ENCODE measurements at places on chromosomes 5 and 9.

GRCh38 chr5:161030229-161030628 lies 178.2 kb upstream of the ATP10B start:
- DNase-seq, result no peak

GRCh38 chr9:96363175-96363967 lies 20.1 kb downstream of the SLC35D2 start:
- DNase-seq, result no peak

DNA sequence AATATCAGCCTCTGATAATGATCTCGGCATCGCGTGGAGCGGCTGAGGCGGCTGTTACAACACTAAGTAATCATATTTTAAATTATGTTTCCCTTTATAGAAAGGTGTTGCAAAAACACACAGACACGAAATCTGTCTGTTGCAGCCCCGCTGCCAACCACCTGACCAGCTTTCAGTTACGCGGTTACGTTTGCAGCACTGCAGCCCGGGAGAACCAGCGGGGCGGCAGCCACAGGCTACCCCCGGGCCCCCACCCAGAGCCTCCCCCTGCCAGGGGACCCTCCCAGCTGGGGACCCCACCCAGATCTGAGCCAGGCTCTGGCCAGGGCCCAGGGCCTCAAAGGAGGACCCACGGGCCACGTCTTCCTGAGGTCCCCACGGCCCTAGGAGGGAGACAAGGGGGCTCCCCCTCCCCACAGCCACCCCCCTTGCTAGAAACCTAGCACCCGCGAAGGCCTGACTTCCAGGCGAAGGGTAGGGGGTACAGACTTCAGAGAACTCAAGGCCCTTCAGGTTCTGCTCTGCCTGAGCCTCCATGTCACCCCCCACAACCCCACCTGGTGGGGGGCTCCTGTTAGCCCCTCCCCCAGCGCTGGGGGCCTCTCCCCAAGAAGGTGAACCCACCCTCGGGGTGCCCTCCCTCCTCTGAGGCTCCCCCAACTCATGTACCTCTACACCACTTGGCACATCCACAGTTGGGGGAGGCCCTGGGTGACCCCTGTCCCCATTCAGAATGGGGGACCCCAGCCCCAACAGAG lies 6.0 kb downstream of the NACC2 start:
- no peak for DNase-seq

DNA sequence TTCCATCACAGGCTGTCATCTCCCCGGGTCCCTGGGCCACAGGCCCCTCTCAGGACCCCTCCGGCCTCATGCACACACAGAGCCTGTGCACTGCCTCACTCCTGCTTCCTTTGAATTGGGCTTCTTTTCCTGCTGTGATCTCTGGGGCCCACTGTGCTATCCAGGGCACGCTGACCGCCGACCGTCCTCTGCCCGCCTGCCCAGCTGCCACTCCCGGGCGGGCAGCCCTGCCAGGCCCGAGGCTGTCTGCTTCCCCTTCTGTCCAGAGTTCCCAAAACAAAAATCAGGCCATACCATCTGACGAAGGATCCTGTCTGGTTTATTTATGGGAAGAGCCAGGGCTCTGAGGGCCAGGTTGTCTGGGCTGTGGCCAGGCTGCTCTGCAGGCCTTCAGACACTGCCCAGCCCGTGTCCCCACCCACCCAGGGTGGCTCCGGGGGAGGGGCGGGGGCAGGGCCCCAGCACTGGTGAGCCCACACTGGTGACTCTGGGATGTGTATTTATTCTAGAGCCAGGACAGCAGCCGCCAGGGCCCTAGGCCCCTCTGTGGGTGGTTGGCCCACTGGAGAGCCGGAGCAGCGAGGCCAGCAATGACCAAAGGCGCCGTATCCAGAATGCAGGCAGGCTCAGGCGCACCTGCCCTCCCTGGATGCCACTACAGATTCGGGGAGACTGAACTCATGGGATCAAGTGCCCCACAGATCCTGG lies 57.0 kb downstream of the ADAMTS2 start:
- no peak for DNase-seq

DNA sequence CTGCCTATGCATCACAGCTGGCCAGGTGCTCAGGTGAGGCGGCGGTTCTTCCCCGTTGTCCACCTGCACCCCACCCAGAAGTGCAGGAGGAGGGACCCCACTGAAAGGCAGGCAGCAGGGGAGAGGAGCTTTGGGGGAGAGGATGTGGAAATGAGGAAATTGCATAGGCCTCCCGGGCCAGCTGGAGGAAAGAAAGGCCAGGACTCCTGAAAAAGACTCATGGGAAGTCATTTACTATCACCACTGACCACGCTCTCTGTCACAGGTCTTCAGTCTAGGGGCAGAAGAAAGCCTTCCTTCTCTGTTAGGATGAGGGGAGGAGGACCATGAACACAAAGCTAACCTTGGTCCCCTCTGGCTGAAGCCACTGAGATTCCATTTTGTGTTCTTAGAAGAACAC lies 28.1 kb downstream of the KCNMB1 start:
- DNase-seq, result no peak

DNA sequence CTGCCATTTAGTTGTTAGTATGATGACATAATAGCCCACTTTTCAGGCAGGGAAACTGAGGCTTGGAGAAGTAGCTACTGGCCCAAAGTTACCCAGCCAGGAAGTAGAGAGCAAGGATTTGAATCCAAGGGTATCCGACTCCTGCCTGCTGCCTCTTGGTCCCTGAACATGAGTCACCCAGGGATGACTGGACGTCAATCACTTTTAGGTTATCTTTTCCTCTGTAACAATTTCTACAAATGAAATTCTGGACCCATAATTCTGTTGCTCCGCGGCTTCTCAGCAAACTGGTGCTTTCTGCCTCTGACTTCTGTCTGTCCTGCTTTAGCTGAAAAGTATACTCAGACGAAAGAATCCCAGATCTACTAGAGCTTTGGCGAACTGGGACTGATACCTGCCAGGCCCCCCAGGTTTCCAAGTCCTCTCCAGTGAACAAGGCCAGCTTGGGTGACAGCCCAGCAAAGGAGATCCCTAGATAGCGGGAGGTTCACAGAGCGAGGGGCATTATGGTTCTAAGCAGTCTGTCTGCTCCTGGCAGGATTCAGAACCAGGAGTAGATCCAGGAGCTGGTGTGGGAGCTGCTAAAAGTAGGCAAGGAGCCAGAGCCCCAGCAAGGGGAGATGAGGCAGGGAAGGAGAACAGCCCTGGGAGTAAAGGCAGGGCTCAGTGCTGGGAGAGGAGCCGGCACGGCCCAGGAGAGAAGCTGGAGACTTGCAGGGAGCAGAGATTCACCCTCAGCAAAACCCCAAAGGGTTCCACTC lies 20.6 kb downstream of the OLFML2A start:
- DNase-seq, result no peak

GRCh38 chr9:92948632-92949031 lies 1.3 kb downstream of the FGD3 start:
- no peak for DNase-seq

DNA sequence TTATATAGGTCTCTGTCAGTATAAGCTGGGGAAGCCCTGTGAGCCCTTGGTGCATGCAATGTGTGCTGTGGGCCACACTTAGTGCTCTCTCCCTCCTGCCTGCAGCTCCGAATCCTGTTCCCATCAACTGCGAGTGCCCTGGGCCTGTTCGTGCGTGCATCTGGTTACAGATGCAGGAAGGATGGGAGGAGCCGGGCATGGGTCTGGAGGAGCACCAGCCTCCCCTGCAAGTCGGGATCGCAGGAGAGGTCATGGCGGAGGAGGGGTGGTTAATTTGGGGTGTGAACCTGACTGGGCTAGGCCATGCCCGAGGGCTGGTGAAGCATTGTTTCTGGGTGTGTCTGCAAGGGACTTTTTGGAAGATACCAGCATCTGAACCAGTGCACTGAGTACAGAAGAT lies 274.6 kb upstream of the IRX4 start:
- no peak for DNase-seq

- no peak for DNase-seq
Observed at GRCh38 chr5:150065346-150065745, 21.0 kb downstream of the CSF1R start.

DNA sequence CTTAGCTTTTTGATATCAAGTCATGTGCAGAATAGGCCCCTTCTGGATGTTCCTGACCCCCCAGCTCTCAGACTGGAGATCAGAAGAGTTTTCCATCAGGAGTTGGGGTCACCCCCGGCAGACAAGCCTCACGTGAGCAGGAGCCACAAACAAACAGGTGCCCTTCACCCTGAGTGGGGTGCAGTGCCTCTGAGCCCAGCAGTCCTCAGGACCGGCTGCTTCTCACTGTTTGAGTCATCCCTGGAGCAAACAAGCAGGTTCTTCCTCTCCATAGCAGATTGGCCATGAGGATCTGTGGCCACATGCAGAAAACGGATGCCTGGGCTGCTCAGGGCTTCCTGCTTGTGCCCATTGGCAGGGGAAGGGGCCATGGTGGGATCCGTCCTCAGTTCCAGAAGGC lies 47.0 kb downstream of the LRSAM1 start:
- no peak for DNase-seq

GRCh38 chr5:99453196-99453595 lies 524.4 kb upstream of the CHD1 start:
- DNase-seq, result no peak

- DNase-seq, result no peak
Observed at GRCh38 chr5:56026863-56027300, 32.1 kb upstream of the IL6ST start.

DNA sequence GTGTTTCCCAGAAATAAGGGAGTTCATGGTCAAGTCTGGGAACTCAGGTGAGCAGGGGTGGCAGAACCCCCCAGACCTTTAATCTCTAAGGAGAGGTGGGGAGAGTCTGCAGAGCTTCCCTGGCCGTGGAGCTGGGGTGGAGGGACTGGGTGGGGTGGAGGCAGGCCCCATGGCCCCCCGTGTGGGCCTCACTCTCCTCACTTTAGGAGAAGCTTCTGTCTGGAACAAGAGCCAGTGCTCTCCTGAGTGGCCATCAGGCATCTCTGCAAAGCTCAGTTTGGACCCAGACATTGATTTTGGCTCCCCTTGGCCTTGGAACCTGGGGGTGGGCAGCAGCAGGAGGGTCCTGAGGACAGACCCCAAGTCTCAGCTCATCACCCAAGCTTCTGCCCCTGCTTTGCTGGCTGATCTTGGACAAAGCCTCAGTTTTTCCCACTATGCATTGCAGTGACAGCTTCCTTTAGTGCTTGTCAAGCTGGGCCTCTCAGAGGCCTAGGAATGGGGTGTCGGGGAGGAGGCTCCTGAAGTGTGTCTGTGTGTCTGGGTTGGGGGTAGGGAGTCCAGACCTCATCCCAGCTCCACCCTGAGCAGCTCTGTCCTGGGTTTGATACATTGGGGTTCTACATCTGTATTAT lies 3.5 kb upstream of the GBGT1 start:
- no peak for DNase-seq

DNA sequence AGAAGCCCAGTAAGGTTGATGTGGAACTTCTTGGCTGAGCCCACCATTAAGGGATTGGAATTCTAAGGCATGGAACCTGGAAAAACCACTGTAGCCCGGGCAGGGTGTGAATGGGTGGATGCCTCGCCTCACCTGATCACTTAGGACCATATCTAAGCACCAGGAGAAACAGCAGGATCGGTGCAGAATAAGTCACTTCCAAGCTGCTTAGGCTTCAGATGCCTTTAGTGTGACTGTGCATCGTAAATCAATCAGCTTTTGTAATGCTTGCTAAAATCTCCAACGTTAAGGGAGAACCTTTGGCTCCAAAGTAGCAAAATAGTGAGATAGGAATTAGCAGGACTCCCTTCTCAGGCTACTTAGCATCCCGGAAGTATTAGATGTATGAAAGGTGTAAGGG lies 103.9 kb upstream of the MEGF10 start:
- no peak for DNase-seq

- no peak for DNase-seq
Observed at GRCh38 chr5:1111241-1111726, 579 bp downstream of the SLC12A7 start.

DNA sequence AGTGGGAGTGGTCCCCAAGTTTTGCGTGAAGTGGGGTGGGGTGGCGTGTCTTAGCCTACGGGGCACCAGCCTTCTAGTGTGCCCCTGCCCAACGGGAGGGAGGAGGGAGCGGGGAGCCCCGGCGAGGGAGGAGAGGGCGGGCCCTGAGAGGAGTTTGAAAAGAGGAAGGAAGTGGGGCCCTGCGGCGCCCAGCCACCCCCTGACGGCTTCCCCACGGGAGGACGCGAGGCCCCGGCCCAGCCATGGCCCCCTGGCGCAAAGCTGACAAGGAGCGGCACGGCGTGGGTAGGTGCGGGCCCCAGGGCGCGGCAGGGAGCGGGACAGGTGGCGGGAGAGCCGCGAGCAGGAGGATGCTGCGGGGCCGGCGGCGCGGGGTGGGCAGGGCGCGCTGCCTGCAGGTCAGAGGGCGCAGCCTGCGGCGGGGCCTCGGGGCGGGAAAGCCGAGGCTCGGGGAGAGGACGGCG lies at the start of gene DOCK2:
TSS of gene DOCK2 (plus strand) at position 191 of the 464 bp plus-strand sequence. CDS start at position 243, 52 bp downstream.
- peak; percentile 64 for DNase-seq

DNA sequence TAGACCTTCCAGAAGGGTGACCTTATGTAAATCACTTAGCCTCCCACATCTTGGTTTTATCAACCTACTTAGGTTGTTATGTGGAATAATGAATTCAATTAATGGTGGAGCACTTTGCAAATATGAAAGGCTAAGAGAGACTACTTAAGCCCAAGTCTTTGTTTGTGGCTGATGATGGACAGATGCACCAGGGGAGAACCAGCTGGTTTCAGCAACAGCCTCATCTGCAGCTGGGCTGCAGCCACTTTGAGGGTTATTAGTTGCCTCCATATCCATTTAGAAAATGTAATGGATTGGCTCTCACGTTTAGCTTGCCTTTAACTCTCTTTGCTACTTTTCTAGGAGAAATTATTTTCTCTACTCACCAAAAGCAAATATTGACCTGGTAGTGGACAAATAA lies 146.6 kb downstream of the ESM1 start:
- no peak for DNase-seq

GRCh38 chr5:150630461-150631325 lies 9.8 kb upstream of the SYNPO start:
- DNase-seq, result no peak

- DNase-seq, result no peak
Observed at GRCh38 chr5:167575330-167575729, 716.1 kb upstream of the WWC1 start.

- no peak for DNase-seq
Observed at GRCh38 chr9:90979138-90979551, 177.5 kb downstream of the SYK start.

DNA sequence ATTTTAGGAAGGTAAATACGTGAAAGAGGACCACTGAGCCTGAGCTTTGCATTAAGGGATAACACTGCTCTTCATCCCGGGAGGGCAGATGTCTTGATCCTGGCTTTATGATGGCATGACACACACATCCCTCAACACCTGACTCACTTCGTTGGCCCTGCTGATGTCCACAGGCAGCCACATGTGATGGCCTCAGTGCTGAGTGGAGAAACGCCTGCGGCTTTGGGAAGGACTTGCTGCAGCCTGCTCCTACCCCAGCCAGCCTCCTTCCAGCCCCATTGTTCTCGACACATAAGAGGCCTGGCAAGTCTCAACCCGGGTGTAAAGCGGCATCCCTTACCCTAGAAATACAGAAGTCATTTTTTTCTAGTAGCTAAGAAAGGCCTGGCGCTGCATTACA lies 169.0 kb downstream of the SYK start:
- no peak for DNase-seq

Measured in CD4-positive, alpha-beta T cell treated with Interleukin-15 for 4 hours (primary cell).